Activated T-cell treated with anti-CD3 and anti-CD28 coated beads, Interleukin-2, amount 50 U/mL, for 1 hour (primary cell): ENCODE measurements at places on chromosomes 11 and 22.

DNA sequence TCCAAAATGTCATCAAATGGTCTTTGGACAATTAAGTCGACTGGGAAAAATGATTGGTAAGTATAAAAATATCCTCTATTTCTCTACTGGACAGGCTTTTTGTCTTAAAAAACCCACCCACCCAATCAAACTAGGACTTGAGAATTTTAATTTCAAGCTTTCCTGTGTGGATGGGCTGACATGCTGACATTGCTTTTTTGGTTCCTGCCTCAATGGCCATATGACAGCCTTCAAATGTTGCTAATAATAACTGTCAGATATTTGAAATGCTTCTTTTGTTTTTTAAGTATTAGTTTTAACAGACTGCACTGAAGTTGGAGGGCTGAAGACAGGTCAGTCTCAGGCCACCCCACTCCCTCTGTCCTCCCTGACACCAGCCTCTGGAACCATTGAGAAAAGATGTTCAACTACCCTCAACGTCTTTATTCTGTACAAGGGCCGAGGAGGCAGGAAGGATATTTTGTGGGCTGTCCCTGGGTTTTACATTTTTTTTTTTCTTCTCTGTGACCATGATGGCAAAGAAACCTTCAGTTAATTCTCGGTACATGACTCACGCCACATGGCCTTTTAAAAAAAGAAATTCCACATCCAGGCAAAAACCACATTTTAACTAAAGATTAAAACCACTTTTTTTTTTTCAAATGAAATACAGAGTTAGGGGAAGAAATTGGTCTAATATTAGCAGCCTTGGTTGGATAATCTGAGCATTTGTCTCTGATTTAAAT, 130.4 kb downstream of the SLC1A2 start:
- no peak for DNase-seq

DNA sequence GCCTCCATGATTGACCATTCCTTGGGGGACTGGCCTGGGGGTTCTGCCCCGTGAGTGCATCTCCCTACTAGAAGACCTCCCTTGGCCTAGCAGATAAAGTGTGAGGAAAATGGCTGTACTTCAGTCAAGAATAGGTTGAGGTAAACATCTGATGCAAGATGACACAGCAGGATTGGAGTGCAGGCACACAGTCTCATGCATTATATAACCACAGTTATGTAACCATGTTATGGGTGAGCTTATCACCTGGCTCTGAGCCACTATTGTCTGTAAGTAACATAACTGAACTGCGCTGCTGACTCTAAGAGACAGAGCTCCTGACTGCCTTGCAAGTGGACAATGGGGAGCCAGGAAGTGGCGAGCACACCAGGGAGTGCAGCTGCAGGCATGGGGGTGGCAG, 378.7 kb upstream of the ANO5 start:
- DNase-seq = no peak

- no peak for DNase-seq
Measured at GRCh38 chr11:120128392-120129119, 9.4 kb downstream of the TRIM29 start.

- no peak for DNase-seq
Measured at GRCh38 chr11:115501502-115501892, 2.7 kb downstream of the CADM1 start.

- no peak for DNase-seq
Measured at GRCh38 chr11:24896118-24896835, 399.4 kb downstream of the LUZP2 start.

GRCh38 chr11:19355601-19356000, 114.9 kb upstream of the E2F8 start:
- DNase-seq = no peak

DNA sequence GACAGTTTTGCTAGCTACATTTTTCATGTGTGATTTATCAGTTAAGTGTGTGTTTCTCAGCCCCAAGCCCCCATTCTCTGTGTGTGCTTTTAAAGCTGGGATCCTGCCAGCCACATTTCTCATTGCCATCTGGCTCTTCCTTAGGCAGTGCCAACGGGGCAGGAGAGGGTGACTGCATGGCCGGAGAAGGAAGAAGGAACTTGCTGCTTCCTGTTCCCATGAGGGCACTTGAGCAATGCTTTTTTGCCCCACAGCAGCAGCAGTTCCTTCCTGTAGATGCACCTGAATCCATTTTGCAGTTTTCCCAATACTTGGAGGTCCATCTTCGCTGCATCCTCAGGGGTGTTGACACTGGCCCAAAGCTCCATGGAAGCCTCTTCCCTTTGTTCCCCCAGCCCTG, 37.5 kb downstream of the TNRC6B start:
- DNase-seq = no peak

DNA sequence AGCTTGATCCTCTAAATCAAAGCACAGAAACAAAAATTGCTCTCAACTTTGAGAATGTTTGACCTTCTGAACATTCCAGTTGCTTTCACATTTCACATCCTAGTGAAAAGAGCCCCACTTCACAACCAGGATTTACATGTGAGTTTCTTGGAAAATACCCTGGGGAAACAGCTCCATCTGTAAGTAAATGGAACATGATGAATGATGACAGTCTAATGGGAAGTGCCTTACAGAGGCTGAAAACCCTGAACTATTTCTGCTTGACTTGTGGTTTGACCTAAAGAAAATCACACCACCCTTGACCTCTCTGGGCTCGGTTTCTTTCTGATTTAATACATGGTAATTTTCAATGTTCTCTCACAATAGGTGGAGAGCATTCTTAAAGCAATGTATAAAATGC, 499.4 kb upstream of the API5 start:
- DNase-seq = no peak

GRCh38 chr11:96219981-96220623, 122.9 kb downstream of the MAML2 start:
- DNase-seq = no peak
